Ascending aorta (tissue), 2 donors: ENCODE measurements at places on chromosomes 1 and 21. TPM values are rescaled to one million over a fixed set of nuclear protein-coding genes. Genes with fewer than 3 reads are reported as not detected.

DNA sequence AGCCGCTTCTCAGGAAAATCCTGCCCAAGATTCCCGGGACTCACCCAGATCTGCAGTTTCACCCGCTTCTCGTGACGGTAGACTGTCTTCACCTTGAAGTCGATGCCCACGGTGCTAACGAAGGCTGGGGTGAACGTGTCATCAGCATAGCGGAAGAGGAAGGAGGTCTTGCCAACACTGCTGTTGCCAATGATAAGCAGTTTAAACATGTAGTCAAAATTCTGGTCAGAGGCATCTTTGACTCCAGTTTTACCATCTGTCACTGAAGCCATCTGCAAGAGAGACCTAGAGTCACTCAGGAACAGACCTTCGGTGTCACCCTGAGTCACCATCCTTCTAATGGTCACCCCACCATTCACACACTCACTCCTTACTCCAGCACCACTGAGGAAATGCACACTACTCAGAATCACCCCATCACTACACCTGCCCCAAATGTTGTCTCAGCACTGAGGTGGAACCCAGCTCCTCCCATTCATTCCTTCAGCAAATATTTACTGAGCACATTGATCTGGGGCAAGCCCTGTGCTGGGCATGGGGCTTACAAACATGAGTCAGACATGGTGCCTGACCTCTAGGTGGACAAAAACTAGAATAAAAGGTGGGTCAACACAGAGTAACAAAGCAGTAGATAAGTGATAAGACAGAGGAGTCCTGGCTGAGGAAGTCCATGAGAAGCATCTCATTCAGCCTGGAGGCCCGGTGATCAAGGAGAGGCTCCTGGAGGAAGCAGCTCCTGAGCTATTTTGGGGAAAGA is 13.5 kb downstream of the RAB3B start:
- DNase-seq = no peak
- no peak overlapping the region for H3K4me3 ChIP-seq
- H3K27ac ChIP-seq = no peak overlapping the region
- no peaks in the 10 kb centered on the region for H3K36me3 ChIP-seq
- H3K4me1 ChIP-seq = no peaks in the 10 kb centered on the region

DNA sequence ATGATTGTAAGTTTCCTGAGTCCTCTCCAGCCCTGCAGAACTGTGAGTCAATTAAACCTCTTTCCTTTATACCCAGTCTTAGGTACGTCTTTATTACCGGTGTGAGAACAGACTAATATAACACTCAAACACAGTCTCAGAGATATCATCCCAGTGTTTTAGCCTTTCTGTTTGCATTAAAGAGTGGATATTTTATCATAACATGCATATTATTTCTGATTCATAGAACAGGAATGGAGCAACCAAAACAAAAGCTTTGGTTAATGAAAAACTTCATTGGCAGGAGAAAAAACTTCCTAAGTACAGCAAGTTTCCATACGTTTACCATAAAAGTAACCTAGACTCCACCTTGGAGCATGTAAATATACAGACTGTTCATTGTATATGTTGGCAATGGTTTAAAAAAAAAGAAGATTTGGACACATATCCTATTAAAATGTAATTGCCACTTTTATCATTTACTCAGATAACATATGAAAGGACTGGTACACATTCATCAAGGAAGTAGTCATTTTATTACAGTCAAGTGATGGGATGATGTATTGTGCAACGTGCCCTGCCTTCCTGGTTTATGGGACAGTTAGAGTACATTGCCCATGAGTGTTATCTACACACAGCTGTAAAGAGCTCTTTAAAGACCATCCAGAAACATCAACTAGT is 144.8 kb downstream of the ETS2 start:
- no peaks in the 10 kb centered on the region for H3K4me1 ChIP-seq
- H3K36me3 ChIP-seq = no peaks in the 10 kb centered on the region
- no peak overlapping the region for H3K4me3 ChIP-seq
- no peaks in the 10 kb centered on the region for H3K27me3 ChIP-seq
- no peak overlapping the region for H3K27ac ChIP-seq

- H3K27ac ChIP-seq = no peak overlapping the region
- H3K4me3 ChIP-seq = no peak overlapping the region
- DNase-seq = no peak
- H3K27me3 ChIP-seq = no peaks in the 10 kb centered on the region
Observed at GRCh38 chr21:41537356-41537755, 29.4 kb upstream of the TMPRSS2 start.

Gene MASP2
- total RNA-seq = not detected

Gene CFHR3
- total RNA-seq = not detected

Gene CROCC
- 27.0 TPM for total RNA-seq
